ENCODE measurements at places on chromosomes 11 and 22. TPM values are rescaled to one million over a fixed set of nuclear protein-coding genes. Genes with fewer than 3 reads are reported as not detected.

The C11orf97 gene
- not detected for total RNA-seq

The MEI1 gene
- 2.4 TPM for total RNA-seq

The PRODH gene
- total RNA-seq: 41.5 TPM

The VSIG2 gene
- total RNA-seq: 1.4 TPM

The TRIM51 gene
- total RNA-seq: not detected

The VPREB1 gene
- not detected for total RNA-seq

The POU2AF1 gene
- total RNA-seq: 1.9 TPM

The DCHS1 gene
- total RNA-seq: 18.5 TPM

The BDNF gene
- total RNA-seq: 0.16 TPM

The MMP1 gene
- not detected for total RNA-seq

The SYCE3 gene
- not detected for total RNA-seq

The TSKU gene
- 153 TPM for total RNA-seq

The GTSE1 gene
- total RNA-seq: not detected

The CXCR5 gene
- 0.12 TPM for total RNA-seq

The TMPRSS13 gene
- total RNA-seq: not detected

The C22orf15 gene
- total RNA-seq: not detected

The SMIM35 gene
- not detected for total RNA-seq

Measured in omental fat pad (tissue), 4 donors.